ENCODE measurements at places on chromosomes 1 and 21. TPM values are rescaled to one million over a fixed set of nuclear protein-coding genes. Genes with fewer than 3 reads are reported as not detected.
A peak's percentile ranks its signal among the peaks of the same experiment; 100 is the strongest.

Gene INSRR
- not detected for total RNA-seq

Gene PLA2G2A
- total RNA-seq, result not detected

Gene TNN
- total RNA-seq, result not detected

GRCh38 chr1:228646717-228647522, 88.4 kb upstream of the RHOU start:
- peak; percentile 71 for DNase-seq

DNA sequence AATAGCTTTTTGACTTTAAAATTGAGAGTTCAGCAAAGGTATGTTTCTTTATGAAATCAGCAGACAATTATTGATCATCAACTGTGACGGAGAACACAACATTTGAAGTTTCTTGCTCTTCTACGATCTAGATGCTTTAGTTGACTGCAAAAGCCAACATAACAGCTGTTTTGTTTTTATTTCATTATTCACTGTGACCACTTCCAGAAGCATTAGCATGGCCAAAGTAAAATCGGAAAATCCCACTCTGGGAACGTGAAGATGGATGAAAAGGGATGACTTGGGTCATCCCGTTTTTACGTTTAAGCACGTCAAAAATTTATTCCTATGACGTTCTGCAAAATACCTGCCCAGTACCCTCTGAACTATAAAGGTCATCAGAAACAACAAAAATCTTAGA, 833.0 kb upstream of the ADAMTS5 start:
- DNase-seq, result no peak

DNA sequence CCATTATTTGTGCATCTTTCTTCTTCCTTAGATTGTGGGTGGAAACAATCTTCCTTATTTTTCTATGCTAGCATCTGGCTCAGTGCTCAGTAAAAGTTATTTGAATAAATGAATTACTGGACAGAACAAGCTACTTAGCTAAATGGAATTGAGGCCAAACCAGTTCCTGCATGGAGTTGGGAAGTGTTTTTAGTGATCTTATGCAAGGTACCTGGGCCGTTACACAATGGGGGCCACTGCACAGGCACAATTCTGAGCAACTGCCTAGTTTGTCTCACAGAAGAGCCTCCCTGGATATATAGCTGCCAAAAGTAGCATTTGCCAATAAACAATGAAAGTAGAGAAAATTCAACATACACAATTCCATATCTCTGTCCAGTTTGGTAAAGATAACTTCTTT, 27.0 kb upstream of the SERBP1 start:
- no peak for DNase-seq

- DNase-seq, result peak; percentile 67
Measured at GRCh38 chr1:209988706-209989105, 50.7 kb downstream of the SYT14 start.
